ENCODE measurements at places on chromosomes 5 and 9. TPM values are rescaled to one million over a fixed set of nuclear protein-coding genes. Genes with fewer than 3 reads are reported as not detected.

The PCDHGC4 gene
- total RNA-seq = 0.69 TPM

The TLX3 gene
- not detected for total RNA-seq

The OR13C2 gene
- not detected for total RNA-seq

The ZFP2 gene
- 0.44 TPM for total RNA-seq

The INSL4 gene
- total RNA-seq = not detected

DNA sequence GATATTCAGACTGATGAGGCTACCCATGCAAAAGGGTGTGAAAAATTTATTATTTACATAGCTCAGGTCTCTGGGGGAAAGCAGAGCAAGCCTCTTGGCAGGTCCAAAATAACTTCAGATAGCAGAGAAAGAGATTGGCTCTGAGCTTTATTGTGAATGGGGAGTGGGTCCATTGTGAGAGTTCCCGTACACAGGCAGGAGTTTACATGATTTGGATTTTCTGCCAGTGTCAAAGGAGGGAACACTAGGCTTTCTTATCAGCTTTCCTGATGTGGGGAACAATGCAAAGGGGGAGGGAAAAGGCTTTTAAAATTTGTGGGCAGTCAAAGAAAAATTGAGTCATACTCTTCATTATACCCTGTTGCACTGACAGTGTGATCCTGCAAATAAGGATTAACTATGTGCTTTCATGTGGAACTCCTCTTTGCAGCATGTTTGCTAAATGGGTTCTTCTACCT, 615.0 kb upstream of the RIOK2 start:
- DNase-seq = no peak

DNA sequence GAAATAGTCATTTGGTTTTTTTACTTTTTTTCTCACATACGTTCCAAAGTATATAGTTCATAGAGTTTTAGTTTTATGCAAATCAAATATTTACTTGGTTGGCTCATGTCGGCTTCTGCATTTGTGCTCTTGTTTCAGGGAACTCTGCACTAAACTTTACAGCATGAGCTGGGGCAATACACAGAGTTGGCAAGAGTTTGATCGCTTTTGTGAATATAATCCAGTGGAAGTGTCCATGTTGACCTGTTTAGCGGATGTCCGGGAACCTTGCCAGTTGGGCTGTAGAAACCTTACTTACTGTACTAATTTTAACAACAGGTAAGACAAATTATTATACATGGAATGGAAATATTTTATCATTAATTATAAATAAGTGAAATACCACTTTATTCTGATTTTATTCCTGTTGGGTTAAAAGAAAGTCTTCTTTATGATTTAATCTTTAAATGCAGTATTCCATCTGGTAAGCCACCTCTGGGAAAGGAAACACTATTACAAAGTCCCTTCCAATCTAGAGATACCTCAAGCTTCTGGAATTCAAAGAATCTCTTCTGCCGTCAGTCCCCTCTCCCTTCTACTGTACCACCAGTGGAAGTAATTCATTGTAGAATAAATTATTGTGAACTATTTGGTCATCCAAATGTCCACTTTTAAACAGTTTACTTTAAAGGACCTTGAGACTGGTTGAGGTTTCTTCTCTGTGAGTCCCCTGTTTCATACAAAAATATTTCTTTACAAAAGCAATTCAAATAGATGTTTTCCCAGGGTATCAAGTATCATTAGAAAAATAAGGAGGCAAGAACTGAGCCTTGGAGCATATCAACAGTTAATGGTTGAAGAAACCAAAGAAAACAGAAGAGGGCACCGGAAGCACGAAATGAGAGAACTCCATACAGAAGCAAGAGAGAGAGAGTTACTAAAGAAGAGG, 45.2 kb upstream of the GLIPR2 start:
- no peak for DNase-seq

DNA sequence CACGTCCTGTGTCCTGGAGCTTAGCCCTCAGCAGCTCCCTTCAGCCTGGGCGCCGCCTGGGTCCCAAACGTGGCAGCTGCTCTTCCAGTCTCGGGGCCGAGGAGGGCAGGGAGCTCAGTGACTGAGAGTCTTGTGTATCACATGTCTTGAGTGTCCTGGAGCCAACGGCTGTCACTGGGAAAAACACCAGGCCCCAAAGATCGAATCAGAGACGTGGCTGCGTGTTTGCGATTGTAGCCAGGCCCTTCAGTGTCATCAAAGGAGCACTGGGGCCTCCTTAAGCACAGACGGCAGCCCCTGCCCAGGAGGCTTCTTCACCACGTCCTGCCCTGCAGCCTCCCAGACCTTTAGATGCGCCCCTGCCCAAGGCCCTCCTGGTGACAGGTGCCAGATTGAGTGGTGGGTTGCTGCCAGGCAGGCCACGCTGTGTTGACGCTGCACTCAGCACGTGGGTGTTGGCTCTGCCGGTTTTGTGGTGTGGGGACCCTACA, 5.7 kb upstream of the EXOC3 start:
- peak; percentile 9 for DNase-seq

DNA sequence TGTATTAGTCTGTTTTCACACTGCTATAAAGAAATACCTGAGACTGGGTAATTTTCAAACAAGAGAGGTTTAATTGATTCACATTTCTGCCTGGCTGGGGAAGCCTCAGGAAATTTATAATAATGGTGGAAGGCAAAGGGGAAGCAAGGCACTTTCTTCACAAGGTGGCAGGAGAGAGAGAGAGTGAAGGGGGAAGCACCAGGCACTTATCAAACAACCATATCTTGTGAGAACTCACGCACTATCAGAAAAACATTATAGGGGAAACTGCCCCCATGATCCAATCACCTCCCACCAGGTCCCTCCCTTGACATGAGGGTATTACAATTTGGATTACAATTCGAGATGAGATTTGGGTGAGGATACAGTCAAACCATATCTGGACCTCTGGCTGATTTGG, 34.7 kb downstream of the ADRB2 start:
- DNase-seq = no peak

DNA sequence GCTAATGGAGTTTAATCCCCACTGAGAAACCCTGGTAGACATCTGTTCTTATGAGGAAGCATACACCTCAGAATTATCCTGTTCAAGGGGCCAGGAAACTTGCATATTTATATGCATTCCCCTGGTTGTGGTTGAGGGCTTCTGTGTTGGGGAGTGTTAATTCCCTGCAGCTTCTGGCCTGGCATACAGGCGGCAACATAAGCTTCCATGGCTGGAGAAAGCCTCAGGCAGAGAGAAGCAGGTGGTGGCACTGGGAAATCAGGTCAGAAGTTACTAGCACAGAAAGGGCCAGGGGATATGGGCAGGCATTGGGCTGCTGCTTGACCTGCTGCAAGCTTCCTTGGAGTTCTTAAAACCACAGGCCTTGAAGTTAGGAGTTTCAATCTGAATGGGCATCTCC, 166.1 kb upstream of the SEMA6A start:
- DNase-seq = no peak

GRCh38 chr9:93517331-93517730, 59.1 kb upstream of the PHF2 start:
- no peak for DNase-seq

DNA sequence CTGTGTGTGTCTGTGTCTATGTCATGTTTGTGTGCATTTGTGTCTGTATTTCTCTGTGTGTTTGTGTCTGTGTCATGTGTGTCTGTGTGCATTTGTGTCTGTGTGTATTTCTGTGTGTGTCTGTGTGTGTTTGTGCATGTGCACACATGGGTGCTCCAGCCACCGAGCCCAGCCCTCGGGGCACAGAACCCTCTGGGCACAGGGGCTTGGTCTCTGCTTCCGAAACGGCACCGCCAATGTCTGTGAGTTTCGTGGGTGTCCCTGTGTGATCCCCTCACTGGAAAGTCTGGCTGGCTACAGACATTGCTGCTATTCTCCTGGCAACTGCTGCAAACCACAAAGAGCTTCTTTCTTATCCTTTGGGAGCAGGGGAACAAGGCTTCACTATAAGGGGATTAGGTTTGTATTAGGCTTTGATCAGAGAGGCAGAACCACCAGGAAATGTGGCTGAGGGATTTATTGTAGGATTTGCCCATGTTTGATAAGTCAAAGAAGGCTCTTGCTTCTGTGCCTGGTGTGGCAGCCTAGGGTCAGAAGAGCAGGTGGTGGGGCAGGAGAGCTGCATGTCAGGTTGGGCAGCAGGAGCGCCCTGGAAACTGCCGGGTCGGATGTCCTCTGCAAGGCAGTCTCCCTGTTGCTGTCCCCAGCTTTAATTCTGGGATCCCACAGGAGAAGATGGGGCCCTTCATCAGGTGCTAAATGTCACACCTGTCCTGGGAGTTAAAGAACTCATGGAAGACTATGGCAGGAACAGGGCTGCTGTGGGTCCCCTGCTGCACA, 39.6 kb upstream of the FCN1 start:
- no peak for DNase-seq

GRCh38 chr5:63262185-63262981, 683.8 kb downstream of the LRRC70 start:
- no peak for DNase-seq

DNA sequence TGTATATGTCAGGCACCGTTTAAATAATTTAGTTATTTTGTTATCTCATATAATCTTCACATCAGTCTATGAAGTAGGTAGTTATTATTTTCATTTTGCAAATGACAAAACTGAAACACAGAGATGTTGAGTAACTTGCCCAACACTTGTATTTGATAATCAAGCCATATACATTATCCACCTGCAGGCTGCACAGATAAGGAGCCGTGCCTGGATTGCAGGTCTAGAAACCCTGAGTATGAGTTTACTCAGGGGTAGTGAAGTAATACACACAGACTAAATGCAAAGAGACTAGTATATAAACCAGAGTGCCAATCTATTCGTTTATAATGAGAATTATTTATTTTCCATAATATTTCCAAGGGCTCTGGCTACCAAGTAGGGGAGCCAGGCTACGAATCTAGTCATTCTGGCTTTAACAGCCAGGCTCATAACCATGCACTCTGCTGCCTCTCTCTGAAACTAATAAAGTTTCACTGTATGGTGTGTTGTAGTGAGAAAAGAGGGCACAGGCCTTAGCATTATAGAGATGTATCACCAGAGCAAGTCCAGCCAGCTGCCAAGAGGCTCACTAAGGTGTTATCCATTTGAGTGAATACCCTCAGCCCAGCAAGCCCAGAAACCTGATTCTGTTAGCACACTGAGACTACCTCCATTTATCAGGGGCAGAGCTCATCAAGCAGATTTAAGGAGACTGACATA, 4.5 kb downstream of the HEMGN start:
- DNase-seq = no peak

DNA sequence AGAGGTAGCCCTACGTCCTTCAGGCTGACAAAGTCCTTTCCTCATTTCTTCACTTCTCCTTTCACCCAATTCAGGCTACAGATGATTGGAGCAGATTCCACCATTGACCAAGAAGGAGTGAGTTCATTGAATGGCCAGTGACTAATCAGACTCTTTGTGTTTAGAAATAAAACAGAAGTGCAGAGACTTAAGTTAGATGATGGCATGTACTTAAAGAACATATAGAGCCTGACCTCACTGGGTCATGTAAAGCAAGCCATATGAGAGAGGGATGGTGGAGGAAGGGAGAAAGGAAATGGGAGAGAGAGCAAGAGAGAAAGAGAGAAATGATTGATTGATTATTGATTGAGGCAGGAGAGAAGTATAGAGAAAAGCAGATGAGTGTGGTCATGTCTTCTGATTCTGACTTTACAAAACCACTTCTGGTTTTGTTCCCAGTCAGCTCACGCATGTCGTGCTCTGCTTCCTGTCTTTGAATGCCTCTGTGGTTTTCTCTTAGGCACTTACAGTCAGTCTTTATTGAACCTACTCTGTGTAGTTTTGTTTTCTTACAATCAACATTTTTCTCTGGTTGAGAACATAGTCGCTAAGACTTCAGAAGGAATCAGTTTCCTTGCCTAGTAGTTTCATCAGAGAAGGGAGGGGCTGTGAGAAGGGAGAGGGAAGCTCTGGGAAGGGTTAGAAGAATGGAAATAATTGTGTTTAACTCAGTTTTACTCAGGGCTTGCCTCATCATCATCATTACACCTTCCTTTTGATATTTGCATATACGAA, 149.2 kb upstream of the KLF9 start:
- peak; percentile 20 for DNase-seq

- DNase-seq = no peak
These were observed 21.0 kb upstream of the C5orf63 start for GRCh38 chr5:127094161-127094814.

- DNase-seq = no peak
These were observed 126.2 kb downstream of the PTTG1 start for GRCh38 chr5:160547872-160548271.

DNA sequence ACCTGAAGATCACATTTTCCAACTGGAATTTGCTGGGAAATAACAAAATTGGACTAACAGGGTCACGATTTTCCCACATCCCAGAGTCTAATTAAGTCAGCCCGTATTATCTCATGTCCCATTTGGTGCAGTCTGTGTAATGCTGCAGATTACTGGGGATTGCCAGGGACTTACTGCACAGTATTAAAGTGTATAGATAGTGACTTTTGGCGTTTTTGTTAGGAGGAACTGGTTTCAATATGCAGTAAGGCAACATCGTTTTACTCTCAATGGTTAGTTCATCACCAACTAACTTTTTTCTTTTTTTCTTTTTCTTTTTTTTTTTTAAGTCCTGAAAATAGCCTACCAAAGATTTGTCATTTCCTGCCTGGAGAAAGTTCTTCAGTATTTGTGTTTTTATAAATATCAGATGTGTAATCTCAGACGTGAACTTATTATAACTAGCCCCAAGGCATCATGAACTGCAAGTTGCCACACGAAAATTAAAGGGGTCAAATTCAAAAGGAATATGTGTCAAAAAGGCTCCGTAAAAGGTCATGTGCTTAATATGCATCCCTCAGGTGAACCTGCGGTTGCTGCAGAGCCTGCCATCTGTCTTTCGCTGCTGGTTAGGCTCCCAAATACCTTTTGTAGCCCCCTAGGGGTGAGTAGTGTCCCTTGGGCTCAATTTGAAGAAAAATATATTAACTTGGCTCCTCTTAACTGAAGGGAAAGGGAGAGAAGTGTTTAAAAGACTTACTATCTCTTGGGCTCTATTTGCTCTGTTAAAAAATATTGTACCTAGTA, 176.7 kb upstream of the ADAMTSL1 start:
- DNase-seq = no peak

- no peak for DNase-seq
These were observed 109.5 kb downstream of the PRKACG start for GRCh38 chr9:68904454-68904853.

DNA sequence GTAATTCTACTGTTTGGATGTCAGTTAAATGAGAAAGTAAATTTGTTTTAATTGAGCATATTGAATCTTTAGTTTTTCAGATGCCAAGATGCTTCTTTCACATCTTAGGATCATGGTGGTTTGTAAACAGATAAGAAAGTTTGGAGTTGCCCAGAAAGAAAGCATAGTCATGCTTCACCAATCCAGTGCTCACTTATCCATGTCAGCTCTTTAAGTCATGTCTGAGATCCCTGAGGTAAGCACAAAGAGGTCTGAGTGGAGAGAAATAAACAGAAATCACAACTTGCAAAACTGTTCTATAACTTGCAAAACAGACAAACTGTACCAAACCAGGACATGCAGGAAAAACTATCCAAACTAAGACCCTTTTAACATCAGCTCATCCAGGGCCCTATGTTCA, 87.7 kb downstream of the OSTF1 start:
- DNase-seq = no peak

DNA sequence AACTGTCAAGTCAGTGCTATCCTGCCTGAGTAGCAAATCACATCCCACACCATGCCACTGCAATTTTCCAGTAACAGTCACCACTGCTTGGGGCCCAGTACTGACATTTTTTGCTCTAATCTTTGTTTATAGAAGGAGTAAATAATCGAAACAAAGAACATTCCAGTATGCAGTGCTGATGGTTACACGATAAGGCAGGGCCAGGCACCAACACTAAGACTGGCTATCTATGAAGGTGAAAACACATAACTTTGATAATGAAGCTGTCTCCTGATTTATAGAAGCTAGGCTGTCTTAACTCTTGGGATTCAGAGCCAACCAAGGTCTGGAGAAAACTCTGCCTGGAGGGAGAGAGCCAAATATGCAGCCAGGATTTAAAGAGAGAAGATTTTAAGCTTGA, 365.3 kb downstream of the BNC2 start:
- no peak for DNase-seq

Measured in activated B cell treated with CpG ODN at 0.5 μM for 24 hours (primary cell).